ENCODE measurements at places on chromosomes 2 and 18.

- no peak for DNase-seq
Measured at GRCh38 chr2:37855283-37856041, 69.6 kb upstream of the RMDN2 start.

DNA sequence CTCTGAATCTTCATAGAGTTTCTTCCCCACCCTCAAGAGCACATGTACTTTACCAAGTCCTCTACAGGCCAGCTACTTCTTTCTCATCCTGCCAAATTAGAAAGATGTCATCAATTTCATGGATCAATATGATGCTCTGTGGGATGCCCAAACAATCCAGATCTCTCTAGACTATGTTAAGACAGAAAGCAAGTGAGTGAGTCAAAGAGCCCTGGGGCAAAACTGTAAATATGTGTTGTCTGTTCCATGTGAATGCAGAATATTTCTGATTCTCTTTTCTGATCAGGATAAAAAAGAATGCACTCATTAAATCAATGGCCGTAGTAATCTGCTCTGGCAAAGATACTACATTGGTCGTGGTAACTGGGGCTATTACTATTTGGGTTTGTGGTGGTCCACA lies 53.1 kb upstream of the ROCK2 start:
- no peak for DNase-seq

DNA sequence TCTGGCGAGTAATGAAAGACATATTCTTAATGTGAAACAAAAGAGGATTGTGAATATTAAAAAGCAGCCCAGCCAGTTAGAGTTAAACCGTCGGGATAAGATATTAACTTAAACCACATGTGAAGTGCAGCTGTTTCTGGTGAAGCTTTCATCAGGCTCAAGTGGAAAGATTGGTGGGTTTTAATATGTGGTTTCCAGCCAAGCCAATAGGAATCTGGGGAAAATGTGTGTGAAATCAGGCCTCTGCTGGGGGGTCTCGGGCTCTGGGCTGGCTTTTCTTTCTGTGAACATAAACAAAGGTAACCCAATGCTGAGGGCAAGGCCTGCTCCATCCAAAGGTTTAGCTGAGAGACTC lies 279.6 kb downstream of the SLC4A3 start:
- no peak for DNase-seq

DNA sequence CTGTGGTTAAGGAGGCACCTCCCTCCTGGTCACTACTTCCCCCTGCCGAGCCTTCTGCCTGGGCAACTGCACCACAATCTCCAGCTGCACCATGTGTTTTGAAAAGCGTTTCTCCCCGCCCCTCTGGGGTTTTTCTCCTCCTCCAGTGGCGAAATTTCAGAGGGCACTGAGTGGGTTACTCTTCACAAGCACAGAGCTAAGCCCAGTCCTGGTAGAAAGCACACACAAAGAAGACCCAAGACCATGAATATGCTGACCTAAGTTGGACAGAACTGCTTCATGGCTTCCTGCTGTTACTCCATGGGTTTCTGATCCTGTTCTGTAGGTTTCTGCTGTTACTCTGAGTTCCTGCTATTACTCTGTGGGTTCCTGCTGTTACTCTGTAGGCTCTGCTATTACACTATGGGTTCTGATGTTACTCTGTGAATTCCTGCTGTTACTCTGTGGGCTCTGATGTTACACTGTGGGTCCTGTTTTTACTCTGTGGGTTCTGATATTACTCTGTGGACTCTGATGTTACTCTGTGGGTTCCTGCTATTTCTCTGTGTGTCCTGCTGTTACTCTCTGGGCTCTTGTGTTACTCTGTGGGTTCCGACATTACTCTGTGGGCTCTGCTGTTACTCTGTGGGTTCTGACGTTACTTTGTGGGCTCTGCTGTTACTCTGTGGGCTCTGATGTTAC lies 216.6 kb downstream of the RTP5 start:
- no peak for DNase-seq

DNA sequence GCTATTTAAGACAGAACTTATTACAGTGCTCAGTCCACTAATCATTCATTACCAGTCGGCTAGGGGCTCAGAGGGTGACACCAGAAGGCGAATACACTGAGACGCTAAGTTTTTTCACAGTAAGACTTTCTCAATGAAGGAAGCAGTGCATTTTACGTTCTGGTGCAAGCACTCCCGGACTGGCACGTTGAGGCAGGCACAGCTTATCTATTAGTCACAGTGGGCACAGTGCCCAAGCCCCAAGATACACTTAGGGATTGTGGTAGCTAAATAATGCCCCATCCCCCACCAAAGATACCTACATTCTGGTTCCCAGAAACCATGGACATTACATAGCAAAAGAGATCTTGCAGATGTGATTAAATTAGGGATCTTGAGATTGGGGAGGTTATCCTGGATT lies 32.6 kb upstream of the BCL11A start:
- DNase-seq: no peak

DNA sequence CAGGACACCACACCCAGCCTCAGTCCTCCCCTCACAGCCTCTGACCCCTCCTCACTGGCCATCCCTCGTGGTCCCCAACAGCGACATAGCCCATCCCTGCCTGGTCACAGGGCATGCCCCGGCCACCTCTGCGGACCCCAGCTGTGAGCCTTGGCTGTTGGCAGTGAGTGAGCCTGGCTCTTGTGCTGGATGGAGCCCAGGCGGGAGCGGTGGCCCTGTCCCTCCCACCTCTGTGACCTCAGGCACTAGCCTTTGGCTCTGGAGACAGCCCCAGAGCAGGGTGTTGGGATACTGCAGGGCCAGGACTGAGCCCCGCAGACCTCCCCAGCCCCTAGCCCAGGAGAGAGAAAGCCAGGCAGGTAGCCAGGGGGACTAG lies 7.9 kb downstream of the DES start:
- DNase-seq: no peak

DNA sequence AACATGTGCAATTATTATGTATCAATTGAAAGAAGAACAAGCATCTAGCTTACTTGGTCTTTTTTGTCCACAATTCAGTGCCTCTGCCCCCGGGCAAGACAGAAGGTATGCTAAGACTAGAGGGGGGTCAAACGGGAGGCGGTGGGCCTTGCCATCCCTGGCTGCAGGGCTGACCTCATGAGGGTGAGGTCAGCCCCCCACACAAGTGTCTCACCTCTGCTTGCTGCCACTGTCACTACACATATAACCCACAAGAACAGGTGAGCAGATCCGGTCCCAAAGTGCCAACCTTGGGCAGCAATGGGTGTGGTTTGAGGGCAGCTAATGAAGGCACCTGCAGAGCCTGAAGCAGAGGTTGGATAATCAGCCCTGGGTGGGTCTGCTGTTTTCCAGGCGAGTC lies 71.5 kb downstream of the EDAR start:
- no peak for DNase-seq

DNA sequence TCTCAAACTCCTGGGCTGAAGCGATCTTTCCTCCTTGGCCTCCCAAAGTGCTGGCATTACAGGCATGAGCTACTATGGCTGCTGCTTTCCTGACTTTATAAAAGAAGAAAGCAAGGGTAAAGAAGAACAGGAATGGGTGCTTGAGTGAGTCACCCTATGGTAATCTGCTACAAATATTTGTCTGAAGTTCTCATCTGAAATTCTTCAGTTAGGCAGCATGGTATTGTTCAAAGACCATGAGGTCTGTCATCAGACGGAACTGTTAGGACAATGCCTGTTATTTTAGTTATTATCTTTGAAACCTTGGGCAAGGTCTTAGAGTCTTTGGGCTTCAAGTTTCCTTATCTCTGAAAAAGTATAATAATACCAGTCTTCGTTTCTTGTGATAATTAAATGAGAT lies 695.8 kb downstream of the RNF144A start:
- DNase-seq: no peak

DNA sequence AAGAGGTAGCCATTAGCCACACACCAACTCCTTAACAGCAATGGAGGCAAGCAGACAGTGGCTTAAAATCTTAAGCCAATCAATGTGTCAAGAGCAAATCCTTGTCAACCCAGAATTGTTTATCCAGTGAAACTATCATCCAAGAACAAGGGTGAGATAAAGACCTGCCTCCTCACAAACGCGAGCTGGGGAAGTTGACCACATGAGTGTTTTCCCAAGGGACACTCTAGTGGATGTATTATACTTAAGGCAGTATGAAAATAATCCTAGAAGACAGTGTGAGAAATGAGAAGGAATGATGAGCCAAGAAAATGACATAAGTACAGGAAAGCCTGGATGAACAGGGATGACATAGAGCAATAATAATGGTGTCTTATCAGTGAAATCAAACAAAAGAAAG lies 209.6 kb downstream of the TWIST2 start:
- DNase-seq: no peak

DNA sequence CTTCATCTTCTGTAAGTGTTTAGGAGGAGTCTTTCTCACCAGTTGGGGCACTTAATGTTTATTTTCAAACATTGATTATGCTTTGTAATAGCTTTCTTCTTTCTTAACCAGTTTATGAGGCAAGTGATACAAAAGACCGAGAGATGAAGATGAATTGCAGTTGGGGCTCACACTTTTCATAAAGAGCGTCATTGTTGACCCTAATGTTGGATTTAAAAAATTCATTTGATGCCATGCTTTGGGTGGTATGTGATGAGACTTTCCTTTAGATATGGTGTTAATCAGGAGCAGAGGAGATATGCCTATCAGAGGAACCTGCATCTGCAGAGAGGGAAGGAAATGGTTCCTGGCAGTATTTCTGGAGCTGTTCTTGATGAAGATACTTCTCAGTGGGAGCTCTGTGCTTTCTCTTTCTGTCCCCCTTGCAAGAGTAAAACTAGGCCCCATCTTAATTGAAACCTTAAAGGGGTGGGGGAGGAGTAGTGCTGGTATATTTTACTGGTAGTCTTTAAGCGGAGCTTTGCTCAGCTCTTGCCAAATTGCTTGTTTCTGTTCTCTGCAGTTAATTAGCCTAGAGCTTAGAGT lies 2.3 kb downstream of the EML4 start:
- DNase-seq: no peak

DNA sequence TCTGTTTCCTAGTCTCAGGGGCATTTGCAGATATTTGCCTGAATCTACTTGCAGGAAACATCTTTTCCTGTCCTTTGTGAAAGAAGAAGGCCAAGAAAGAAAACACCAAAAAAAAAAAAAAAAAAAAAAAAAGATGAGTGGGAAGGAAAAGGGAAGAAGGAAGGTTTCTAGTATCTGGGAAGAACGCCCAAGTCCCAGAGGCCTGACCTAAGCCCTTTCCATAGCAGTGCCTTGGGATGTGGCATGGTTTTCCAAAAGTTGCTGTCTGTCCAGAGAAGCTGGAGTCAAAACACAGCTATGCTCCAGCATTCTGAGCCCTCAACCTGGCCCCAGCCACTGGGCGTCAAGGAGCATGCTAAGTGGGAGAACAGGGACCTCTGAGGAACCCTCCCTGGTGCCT lies 123.5 kb downstream of the INHBB start:
- DNase-seq: no peak

GRCh38 chr18:58241877-58242276 lies 197.9 kb downstream of the NEDD4L start:
- DNase-seq: no peak

DNA sequence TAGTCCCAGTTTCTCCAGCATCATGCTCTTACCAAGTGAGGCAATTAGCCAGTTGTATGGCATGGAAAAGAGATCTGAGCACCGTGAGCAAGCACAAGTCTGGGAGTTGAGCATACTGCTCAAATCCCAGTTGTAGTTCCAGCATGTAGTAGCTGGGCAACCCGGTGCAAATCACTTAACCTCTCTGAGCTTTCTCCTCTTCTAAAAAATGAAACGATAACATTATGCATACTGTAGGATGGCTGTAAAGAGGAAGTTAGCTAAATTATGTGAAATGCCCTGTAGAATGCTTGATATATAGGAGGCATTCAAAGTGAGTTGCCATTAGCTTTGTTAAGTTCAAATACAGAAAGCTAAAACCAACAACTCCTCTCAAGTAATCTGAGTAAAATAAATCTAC lies 164.0 kb upstream of the ZEB2 start:
- DNase-seq: no peak

DNA sequence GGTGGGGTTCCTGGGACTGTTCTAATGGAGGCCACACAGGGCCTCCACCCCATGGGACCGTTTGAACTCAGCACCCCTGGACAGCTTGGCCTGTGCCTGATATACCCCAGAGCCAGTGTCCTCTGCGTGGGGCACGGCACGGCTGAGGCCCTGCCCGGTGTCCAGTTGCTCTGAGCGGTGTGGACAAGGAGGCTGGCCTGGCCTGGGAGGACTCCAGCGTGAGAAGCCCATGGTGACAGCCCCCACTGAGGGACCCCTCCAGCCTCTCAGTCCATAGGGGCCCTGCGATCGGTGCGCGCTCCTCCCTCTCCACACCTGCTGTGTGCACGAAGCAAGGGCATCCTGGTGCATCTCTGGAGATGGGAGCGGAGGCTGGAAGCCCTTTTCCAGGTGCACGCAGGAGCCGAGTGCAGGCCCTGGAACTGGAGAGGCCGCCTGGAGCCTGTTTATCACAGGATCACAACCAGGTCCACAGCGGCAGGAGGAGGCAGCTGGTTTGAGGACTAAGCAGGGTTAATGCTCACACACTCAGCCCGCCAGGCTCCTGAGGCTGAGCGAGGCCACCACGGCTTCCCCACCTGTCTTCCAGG lies 120.2 kb downstream of the PTGR3 start:
- no peak for DNase-seq

GRCh38 chr2:100921685-100922161 lies 80.4 kb upstream of the RPL31 start:
- no peak for DNase-seq

DNA sequence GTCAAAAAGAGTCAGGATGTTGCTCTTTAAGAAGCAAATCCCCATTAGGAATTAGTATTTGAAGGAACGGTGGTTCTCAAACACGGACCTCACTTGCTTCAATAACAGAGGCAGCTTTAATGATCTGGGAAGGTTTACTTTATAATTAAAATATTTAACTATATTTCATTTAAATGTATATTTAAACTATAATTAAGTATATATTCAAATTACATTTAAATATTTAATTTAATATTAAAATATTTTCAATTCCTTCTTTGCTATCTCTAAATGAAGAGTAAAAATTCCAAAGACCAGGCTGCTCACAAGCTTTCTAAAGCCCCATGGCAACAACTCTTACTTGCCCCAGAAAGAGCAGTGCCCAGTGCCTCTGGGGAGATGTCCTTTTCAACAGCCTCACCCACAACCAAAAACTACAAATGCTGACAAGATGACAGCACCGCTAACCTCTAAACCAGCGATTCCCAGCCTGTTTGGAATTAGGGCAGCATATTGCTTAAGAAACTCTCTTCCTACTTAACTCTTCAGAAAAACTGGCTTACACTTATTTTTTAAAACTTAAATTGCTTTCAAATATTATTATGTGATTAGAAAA lies 62.9 kb upstream of the POU3F3 start:
- no peak for DNase-seq

GRCh38 chr2:38723173-38723572 lies 28.0 kb downstream of the SRSF7 start:
- no peak for DNase-seq

DNA sequence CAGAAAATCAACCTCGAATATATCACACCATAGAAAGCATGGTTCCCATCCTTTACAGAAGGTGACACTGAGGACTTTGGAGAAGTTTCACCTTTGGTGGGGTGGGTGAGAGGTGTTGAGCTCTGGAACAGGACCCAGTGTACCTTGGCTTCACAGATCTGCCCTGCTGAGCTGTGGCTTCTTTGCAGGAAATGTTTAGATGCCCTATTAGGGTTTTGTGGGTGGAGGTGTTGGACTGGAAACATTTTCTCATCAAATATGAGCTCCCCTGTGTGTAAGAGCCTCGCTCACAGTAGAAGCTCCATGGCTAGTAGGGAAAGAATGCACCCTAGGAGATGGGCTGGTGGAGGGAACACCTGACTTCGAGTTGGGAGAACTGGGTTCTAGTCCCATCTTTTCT lies 55.6 kb downstream of the RPL37A start:
- no peak for DNase-seq

Data from stimulated activated CD4-positive, alpha-beta T cell treated with anti-CD3 and anti-CD28 coated beads, TNF-alpha, amount 100 ng/mL, for 4 hours (primary cell).